ENCODE measurements at places on chromosomes 5 and 9.

GRCh38 chr5:6759401-6759800 lies 46.2 kb downstream of the TENT4A start:
- DNase-seq, result no peak

DNA sequence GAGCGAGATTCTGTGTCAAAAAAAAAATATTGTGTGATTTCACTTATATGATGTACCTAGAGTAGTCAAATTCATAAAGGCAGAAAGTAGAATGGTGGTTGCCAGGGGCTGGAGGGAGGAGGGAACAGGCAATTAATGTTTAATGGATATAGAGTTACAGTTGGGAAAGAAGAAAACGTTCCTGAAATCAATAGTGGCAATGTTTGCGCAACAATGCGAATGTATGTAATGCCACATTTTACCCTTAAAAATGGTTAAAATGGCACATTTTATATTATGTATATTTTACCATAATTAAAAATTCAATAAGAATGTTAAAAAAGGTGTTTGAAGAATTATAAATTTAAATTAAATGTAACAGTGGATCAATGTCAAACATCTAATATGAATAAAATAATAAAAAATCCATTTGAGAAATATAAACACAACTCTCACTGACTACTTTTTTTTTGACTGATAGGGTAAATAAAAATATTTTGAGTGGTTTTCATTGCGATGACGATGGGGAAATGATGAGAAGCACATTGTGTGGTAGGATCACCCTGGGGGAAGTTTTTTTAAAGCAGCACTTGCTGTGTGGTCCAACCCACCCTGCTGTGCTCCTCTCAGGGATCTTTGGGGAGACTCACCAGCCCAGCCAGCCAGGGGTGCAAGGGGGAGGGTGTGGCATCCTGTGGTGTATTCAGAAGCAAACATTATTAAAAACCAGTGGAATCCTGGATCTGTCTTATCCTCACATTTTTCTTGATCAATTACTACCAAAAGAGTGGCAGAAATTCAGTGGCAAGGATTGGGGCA lies 4.3 kb downstream of the FYB1 start:
- no peak for DNase-seq

- no peak for DNase-seq
These were observed 286.0 kb upstream of the TUSC1 start for GRCh38 chr9:25964239-25964638.

DNA sequence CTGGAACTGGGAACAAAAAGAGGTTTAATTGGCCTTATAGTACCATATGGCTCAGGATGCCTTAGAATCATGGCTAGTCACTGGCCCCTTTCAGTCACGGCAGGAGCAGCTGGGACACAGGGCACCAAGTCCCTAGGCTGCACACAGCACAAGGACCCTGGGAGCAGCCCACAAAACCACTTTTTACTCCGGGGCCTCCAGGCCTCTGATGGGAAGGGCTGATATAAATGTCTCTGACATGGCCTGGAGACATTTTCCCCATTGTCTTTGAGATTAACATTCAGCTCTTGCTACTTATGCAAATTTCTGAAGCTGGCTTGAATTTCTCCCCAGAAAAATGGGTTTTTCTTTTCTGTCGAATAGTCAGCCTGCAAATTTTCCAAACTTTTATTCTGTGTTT lies 1026.4 kb upstream of the COX7C start:
- no peak for DNase-seq

DNA sequence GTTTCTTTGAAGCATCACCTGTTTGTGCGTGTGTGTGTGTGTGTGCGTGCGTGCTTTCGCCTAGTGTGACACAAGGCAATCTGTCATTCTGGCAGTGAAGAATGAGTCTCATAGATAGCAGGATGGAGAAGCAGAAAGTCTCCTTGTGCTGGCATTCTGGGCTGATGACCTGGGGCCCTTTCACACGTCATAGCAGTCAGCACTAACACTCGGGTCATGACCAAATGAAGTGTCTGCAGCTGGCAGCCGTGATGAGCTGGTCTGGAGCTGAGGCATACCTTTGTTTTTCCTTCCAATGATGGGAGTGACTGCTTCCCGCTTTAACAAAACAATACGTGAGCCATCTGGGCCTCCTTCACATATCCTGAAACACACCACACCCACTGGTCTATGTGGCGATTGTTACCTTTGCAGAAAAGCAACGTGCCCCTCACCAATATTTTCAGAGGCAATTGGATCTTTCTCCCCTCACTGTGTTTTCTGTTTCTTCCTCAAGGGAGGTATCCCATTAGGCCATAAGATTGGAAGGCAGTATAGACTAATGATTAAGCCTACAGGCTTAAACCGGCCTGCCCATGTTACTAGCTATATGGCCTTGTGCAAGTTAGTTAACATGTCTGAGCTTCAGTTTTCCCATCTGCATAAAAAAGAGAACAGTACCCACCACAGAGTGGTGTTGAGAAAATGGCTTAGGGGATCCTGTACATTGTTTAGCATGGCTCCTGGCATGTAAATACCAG lies 88.8 kb downstream of the SREK1 start:
- no peak for DNase-seq

DNA sequence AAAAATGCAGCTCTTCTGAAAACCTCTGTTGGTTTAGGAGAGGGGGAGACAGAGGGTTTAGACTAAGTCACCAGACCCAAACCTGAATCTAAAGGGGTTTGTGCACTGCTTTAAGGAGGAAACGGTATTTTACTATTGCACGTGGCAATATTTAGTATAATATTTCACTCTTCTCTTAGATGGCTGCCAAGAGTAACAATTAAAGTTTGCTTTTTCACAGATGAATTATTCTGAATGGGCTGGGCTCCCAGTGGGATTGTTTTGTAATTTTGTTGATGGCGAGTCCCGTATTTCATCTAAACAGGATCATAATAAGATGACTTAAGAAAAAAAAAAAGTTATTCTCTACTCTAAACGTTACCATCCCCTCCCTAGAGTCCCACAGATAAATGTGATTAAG lies 245.4 kb downstream of the PCSK5 start:
- no peak for DNase-seq

DNA sequence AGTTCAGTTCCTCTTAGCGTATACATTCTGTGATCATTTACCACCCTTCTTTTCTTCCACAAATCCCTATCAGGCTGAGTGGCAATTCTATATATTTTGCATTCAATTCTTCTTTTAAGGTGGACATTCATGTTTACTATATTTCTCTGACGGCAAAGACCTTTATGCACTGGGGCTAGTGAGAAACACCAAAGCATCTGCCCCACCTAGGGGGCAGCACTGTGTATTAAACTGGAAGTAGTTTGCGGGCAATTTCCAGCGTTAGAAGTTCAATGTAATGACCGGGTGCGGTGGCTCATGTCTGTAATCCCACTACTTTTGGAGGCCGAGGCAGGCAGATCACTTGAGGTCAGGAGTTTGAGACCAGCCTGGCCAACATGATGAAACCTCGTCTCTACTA lies 27.9 kb upstream of the FBXL7 start:
- DNase-seq, result no peak

- no peak for DNase-seq
These were observed 11.0 kb downstream of the TMEM268 start for GRCh38 chr9:114621975-114622609.

- DNase-seq, result no peak
These were observed 218.4 kb upstream of the MVB12B start for GRCh38 chr9:126108240-126108639.

GRCh38 chr9:38046661-38047300 lies 22.2 kb downstream of the SHB start:
- DNase-seq, result no peak

DNA sequence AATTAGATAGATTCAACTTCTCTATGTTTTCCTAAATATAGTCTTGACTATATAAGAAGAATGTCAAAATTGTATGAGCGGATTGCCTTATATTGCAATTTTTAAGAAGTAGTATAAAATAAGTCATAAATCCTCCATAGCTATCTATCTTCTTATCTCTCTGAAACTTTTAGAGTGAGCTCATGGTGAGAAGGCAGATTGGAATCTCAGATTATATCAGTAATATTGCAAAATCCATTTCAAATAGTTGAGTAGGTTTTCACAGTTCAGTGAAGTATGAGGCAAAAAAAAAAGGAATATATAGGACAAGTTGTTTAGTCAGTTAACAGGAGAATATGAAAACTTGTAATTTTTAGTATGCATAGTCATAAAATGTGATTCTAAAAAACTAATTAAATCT lies 156.4 kb downstream of the FAM174A start:
- DNase-seq, result no peak

GRCh38 chr9:33728613-33729012 lies 66.7 kb upstream of the PRSS3 start:
- DNase-seq, result no peak

GRCh38 chr9:83410701-83411100 lies 127.5 kb downstream of the FRMD3 start:
- DNase-seq, result no peak

- no peak for DNase-seq
These were observed 11.7 kb upstream of the OR13D1 start for GRCh38 chr9:104682642-104683041.

GRCh38 chr5:89270901-89271300 lies 387.9 kb upstream of the MEF2C start:
- DNase-seq, result no peak

- DNase-seq, result no peak
These were observed 100.5 kb downstream of the TLE4 start for GRCh38 chr9:79672236-79672635.

DNA sequence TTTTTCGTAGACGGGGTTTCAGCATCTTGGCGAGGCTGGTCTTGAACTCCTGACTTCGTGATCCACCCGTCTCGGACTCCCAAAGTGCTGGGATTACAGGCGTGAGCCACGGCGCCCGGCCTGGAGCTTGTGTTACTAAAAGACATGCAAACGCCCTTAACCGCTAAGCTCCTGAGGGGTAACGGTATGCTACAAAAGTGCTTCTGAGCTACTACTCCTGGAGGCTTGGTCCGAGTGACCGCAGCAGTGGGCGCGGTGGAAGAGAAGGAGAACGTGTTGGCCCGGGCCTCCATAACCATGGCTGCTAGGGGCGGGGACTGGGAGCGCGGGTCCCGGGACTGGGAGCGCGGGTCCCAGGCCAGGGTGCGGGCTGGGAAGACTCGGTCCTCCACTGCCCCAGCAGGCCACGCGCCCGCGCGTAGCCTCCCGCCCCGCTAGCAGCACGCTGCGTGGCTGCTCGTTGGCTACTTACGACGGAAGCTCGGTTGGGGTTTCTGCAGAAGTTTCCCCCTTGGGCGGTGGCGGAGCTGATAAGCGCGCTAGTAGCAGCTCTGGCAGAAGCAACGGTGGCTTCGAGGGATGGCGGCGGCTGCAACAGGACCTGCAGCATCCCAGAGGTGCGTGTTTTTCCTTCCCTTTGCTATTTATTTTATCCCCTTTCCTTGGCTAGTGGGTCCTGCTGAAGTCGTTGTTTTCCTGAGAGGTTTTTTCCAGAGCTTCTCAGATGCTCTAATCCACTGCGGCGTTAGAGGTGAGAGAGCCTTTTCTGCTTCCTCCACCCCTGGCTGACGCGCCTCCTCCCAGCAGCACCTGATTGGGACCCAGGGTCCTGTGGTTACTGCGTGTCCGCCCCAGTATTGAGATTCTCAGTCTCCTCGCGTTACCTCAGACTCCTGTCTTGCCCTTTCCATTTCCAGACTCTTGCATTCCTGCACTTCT lies 69.2 kb upstream of the CCDC180 start:
- DNase-seq, result peak; percentile 53

DNA sequence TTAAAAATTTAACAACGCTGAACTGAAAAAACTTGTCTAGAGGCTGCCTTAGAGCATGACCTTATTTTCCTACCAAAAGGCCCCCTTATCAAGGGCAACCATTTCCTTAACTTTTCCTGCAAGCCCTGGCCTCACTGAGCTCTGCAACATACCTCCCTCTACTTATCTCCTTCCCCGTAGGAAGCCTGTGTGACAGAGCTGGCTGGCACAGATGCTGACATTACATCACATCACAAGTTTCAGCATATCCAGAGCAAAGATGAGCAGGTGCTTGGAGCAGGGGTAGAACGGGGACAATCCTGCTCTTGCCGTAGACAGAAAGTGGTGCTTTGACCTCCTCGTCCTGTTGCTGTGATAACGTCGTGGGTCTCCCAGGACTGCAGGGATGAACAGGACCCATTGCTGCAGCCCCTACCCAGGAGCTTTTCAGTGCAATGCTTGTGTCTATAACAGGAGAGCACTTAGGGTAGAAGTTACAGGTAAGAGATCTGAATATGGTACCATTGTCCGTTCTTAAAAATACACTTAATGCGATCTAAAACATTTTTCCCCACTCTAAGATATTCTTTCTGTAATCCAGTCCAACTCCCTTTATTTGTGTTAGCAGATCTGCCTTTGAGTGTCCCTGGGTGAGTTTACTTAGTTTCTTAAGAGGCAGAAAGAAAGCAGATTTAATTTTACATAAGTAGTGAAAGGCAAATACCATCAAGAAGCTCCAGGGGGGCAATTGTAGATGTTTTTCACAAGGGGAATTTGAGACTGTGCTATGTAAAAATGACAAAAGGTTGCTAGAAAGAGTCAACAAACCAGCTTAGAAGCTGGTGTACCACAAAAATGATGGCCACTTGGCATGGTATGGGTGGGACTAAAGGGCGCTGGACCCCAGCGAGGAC lies 101.9 kb upstream of the EFNA5 start:
- DNase-seq, result no peak

- DNase-seq, result no peak
These were observed 615.9 kb downstream of the CHSY3 start for GRCh38 chr5:130520211-130520610.

GRCh38 chr5:122377026-122377425 lies 65.0 kb downstream of the SNCAIP start:
- no peak for DNase-seq

- DNase-seq, result no peak
These were observed 4.0 kb downstream of the LTC4S start for GRCh38 chr5:179797741-179798140.

GRCh38 chr9:88995627-88996026 lies 4.4 kb downstream of the S1PR3 start:
- DNase-seq, result no peak

GRCh38 chr9:30744871-30745270 lies 1639.6 kb upstream of the ACO1 start:
- DNase-seq, result no peak

- no peak for DNase-seq
These were observed 38.8 kb upstream of the ANKRD33B start for GRCh38 chr5:10525124-10525495.

DNA sequence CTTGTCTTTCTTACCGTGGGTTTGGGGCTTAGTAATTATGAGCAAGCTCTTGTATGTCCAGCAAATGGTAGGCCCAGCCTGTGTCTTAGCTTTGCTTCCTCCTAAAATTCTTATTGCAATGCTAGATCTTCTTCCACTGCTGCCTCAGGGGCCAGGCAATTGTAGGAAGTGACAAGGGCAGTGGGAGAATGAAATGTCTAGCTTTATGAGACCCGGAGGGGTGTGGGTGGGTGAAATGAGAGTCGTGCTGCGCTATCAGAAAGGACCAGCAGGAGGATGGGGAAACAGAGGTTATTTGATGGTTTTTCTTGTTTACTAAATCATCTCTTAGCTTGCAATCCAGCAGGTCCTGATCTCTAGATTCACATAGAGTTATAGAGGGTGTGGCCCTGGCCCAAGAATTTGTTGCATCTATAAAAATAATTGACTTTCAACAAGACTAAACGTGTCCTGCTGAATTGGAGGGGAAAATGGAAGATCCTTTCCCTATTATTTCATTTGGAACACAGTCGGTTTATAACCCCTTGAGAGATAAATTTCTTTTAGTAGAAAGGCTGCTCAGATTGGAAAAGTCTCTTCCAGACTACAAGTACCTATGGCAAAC lies 43.7 kb downstream of the ZNF366 start:
- DNase-seq, result no peak

- DNase-seq, result no peak
These were observed 213.9 kb downstream of the IRX2 start for GRCh38 chr5:2537378-2538145.

All from stimulated activated CD8-positive, alpha-beta memory T cell treated with anti-CD3 and anti-CD28 coated beads, Interleukin-4, amount 100 ng/mL, for 1 hour (primary cell).